ENCODE measurements at places on chromosomes 2 and 18. TPM values are rescaled to one million over a fixed set of nuclear protein-coding genes. Genes with fewer than 3 reads are reported as not detected.
A peak's percentile ranks its signal among the peaks of the same experiment; 100 is the strongest.

- H3K36me3 ChIP-seq, result no peaks in the 10 kb centered on the region
- no peaks in the 10 kb centered on the region for H3K27me3 ChIP-seq
- peak; percentile 65 for DNase-seq
- H3K27ac ChIP-seq, result no peak overlapping the region
- H3K4me1 ChIP-seq, result peaks cover 11% of the 10 kb centered on the region
These were observed 1296.0 kb upstream of the ZEB2 start for GRCh38 chr2:145815933-145816332.

- H3K36me3 ChIP-seq, result peaks cover 18% of the 10 kb centered on the region
- no peak overlapping the region for H3K4me3 ChIP-seq
- H3K27ac ChIP-seq, result peak overlapping the region; percentile 42
- DNase-seq, result no peak
- no peaks in the 10 kb centered on the region for H3K27me3 ChIP-seq
- H3K4me1 ChIP-seq, result peaks cover 8% of the 10 kb centered on the region
These were observed 242.2 kb downstream of the TGIF1 start for GRCh38 chr18:3692113-3692621.

DNA sequence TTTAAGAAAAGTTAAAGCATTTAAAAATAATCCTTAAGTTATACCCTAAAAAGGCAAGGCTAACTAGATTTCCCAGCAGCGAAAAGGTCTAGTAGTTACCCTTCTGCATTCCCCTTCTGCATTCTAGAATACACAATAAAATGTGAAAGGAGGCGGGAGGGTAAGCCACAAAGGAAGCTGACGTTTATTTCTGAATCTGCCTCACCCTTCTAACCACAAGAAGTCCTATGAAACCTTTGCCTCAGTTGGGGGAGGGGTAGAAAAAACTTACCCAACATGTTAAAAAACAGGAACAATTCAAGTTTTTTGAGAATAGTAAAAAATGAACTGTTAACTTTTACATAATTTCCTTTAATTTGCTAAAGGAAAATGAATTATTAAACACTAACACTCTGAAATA, 11.3 kb downstream of the STK17B start:
- H3K4me1 ChIP-seq, result peaks cover 12% of the 10 kb centered on the region
- no peak overlapping the region for H3K4me3 ChIP-seq
- no peak overlapping the region for H3K27ac ChIP-seq
- H3K27me3 ChIP-seq, result no peaks in the 10 kb centered on the region
- peak; percentile 75 for DNase-seq

- DNase-seq, result no peak
- H3K27ac ChIP-seq, result peak overlapping the region; percentile 46
- peaks cover 12% of the 10 kb centered on the region for H3K4me1 ChIP-seq
- no peaks in the 10 kb centered on the region for H3K36me3 ChIP-seq
- H3K27me3 ChIP-seq, result no peaks in the 10 kb centered on the region
These were observed 17.9 kb downstream of the DAW1 start for GRCh38 chr2:227889336-227889735.

DNA sequence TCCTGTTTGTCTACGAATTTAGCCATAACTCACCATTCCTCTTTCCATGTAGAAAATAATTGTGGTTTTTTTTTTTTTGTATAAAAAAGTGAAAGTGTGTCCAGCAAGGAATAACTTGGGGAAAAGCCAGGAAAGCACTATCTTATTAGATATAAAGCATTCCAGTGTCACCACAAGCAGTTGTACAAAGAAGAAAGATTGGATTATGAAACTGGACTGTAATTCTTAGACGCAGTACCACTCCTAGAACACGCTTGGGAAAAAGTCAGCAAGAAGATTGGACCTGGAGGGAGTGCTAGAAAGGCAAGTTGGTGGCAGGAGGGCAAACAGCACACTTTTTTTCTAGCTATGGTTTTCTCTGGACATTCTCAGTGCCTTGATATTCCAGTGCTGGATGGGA, 186.7 kb downstream of the PARD3B start:
- no peak overlapping the region for H3K27ac ChIP-seq
- H3K27me3 ChIP-seq, result no peaks in the 10 kb centered on the region
- no peak overlapping the region for H3K4me3 ChIP-seq

- H3K4me3 ChIP-seq, result no peak overlapping the region
- no peaks in the 10 kb centered on the region for H3K27me3 ChIP-seq
- no peak for DNase-seq
- H3K4me1 ChIP-seq, result peaks cover 18% of the 10 kb centered on the region
- no peak overlapping the region for H3K27ac ChIP-seq
These were observed 240.4 kb downstream of the PRKCE start for GRCh38 chr2:45891719-45892424.

GRCh38 chr2:104678181-104678580, 175.7 kb upstream of the POU3F3 start:
- no peak overlapping the region for H3K4me3 ChIP-seq
- H3K36me3 ChIP-seq, result no peaks in the 10 kb centered on the region
- DNase-seq, result no peak
- no peaks in the 10 kb centered on the region for H3K27me3 ChIP-seq
- H3K27ac ChIP-seq, result no peak overlapping the region

DNA sequence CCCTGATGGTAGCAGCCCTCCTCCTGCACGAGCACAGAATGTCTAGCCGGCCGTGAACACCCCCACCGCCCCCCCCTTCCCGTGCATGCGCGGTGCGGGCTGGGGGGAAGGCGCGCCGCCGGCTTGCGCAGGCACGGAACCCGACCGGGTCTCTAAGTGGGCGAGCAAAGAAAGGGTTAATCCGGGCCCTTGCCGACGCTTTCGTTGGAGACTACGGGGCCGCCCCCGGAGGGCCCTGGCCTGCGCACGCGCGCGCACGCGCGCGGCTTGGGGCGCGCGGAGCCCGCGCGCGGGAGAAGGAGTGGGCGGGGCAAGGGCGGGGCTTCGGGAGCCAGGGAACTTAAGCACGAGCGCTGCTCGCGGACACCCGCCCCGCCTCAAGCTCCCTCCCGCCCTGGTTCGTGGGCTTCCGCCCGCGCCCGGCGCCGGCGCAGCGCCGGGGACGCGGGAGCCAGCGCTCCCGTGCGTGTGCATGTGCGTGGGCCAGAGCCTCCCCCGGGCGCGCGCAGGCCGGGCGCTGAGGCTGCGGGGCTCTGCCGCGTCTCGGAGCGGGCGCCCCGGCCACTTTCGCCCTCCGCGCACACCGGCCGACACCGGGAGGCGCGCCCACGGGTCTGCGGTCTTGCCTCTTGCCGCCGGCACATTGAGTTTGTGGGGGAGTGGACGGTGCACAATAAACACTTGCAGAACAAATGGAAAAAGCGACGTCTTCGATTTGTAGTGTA, 617 bp upstream of the ZBTB14 start:
- peak; percentile 97 for DNase-seq
- H3K27ac ChIP-seq, result peak overlapping the region; percentile 90
- peaks cover 25% of the 10 kb centered on the region for H3K27me3 ChIP-seq
- H3K36me3 ChIP-seq, result peaks cover 9% of the 10 kb centered on the region
- peaks cover 4% of the 10 kb centered on the region for H3K4me1 ChIP-seq

DNA sequence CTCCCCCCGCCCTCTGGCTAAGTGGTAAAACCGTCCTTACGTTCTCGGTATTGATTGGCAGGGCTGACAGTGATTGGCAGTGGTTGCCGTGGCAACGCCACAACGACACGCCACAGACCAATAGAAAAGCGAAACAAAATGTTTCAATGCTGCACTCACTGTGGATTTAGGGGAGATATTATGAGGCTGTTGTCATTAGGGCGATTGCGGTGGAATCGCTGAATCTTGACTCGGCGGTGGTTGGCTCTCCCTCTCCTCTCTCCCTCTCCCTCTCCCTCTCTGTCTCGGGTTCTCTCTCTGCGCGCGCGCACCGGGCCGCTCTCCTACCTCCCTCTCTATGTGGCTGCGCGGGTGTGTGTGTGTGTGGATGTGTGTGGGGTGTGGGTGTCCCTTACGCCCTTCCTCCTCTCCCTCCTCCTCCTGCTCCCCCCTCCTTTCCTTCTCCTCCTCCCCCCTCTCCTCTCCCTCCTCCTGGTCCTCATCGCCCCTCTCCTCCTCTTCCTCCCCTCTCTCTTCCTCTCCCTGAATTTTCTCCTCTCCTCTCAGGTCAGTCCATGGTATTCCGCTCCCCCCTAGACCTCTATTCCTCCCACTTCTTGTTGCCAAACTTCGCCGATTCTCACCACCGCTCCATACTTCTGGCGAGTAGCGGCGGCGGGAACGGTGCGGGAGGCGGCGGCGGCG, at the start of gene SIX3:
Gene SIX3 (plus strand): TSS at position 152 of the 684 bp plus-strand sequence. CDS start 403 bp downstream, at position 555.
- H3K27me3 ChIP-seq, result peaks cover 45% of the 10 kb centered on the region
- H3K36me3 ChIP-seq, result no peaks in the 10 kb centered on the region
- no peak within 1 kb of the TSS for H3K27ac ChIP-seq
- peak within 1 kb of the TSS; percentile 51 for H3K4me3 ChIP-seq
- peak; percentile 72 for DNase-seq

DNA sequence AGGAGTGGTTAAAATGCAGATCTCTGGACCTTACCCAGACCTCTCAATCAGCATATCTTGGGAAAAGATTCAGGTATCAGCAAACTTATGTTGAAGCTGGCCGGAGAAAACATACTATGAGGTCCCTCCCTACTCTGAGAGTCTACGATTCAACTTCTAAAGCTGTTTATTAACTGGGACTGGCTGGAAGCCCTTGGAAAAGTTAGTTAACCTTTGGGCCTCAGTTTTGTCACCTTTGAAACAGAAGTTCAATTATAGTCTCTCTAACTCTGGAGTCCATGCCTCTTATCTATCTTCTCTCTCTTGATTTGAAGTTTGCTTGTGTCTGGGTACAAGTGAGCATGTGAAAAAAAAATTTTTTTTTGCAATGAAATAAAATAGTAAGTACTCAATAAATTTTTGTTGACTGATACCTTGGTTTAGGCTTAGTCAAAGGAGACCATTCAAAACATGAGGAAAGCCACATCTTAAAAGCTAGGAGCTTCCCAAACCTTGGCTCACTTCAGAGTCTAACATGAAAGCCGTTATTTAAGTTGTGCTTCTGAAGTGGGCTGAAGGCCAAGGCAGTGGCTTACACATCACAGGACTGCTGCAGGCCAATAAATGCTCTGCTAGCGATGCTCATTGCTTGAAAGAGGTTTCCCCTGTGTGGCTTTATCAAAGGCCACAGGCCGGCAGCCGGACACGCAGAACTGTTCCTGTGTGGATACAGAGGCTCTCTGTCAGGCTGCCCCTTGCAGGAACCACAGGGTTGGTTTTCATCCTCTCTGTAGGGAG, 110.6 kb upstream of the FAM136A start:
- H3K36me3 ChIP-seq, result no peaks in the 10 kb centered on the region
- DNase-seq, result no peak
- no peak overlapping the region for H3K4me3 ChIP-seq

DNA sequence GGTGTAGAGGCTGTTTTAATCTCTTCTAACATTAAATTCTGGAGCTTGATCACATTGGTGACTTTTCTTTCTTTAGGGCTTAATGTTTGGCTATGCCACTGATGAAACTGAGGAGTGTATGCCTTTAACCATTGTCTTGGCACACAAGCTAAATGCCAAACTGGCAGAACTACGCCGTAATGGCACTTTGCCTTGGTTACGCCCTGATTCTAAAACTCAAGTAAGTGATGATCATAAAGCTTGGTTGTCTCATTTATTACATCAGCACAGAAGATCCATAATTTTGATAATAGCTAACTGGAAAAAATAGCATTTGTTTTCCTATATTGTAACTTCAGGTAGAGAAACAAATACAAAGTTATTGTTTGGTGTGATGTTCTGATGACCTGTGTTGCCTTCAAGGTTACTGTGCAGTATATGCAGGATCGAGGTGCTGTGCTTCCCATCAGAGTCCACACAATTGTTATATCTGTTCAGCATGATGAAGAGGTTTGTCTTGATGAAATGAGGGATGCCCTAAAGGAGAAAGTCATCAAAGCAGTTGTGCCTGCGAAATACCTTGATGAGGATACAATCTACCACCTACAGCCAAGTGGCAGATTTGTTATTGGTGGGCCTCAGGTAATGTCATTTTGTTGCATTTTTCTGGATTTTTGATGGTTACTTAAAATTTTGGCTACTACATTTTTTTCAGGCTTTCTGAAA, 2.9 kb downstream of the MAT2A start:
- H3K4me1 ChIP-seq, result peaks cover 43% of the 10 kb centered on the region
- H3K36me3 ChIP-seq, result peaks cover 65% of the 10 kb centered on the region
- H3K4me3 ChIP-seq, result peak overlapping the region; percentile 93
- no peak overlapping the region for H3K27ac ChIP-seq

- H3K27ac ChIP-seq, result peak overlapping the region; percentile 40
- H3K4me1 ChIP-seq, result peaks cover 23% of the 10 kb centered on the region
- H3K4me3 ChIP-seq, result no peak overlapping the region
- H3K27me3 ChIP-seq, result no peaks in the 10 kb centered on the region
- peak; percentile 80 for DNase-seq
- no peaks in the 10 kb centered on the region for H3K36me3 ChIP-seq
These were observed 200.6 kb downstream of the PPP1R1C start for GRCh38 chr2:182186132-182186735.

GRCh38 chr18:8835521-8835953, 130.2 kb downstream of the MTCL1 start:
- no peaks in the 10 kb centered on the region for H3K4me1 ChIP-seq
- DNase-seq, result no peak
- H3K27ac ChIP-seq, result no peak overlapping the region
- H3K4me3 ChIP-seq, result no peak overlapping the region
- no peaks in the 10 kb centered on the region for H3K27me3 ChIP-seq
- no peaks in the 10 kb centered on the region for H3K36me3 ChIP-seq

DNA sequence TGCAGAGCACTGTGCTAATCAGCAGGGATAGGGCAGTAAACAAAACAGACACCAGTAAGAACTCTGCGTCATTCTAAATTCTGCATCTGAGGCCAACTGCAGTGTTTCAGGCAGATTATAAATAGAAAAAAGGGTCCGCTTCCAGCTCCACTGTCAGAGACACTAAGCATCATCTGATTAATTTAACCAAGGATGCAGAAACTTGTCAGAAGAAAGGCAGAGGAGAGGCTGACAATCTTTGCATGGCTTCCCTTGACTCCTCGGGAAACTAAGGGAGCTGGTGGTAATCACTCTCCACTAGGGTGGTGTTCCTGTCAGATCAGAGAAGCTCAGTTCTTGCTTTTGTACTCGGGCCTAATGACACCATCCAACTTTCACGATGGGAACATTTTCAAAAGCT, 123.5 kb downstream of the DNAH6 start:
- H3K4me1 ChIP-seq, result no peaks in the 10 kb centered on the region
- H3K36me3 ChIP-seq, result no peaks in the 10 kb centered on the region
- no peak overlapping the region for H3K27ac ChIP-seq
- H3K4me3 ChIP-seq, result no peak overlapping the region
- DNase-seq, result no peak

DNA sequence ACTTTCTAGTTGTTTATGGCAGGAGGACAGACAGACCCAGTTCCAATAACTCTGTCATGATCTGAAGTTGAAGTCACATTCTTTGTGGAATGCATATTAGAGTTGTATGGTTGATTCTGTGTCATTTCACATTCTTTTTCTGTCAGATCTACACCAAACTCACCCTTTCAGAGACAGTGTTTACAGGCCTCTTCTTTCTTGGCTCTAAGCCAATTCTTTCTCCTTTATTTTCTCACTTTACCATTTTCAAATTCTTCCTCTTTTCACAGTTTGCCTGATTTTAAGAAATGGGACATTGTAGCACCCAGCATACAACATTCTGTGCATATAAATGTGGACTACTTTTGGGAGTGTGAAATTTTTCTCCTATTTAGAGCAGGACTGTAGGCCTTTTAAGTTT, 103.7 kb downstream of the CCDC85A start:
- no peaks in the 10 kb centered on the region for H3K4me1 ChIP-seq
- no peak overlapping the region for H3K27ac ChIP-seq
- H3K4me3 ChIP-seq, result no peak overlapping the region
- no peak for DNase-seq

Gene MAB21L4
- not detected for total RNA-seq

Gene LBX2
- not detected for total RNA-seq

Gene NABP1
- total RNA-seq, result 38.4 TPM

Gene TACR1
- total RNA-seq, result not detected

Gene UGT1A4
- total RNA-seq, result 0.11 TPM

Gene CRYBA2
- 1.3 TPM for total RNA-seq

Gene CXCR4
- total RNA-seq, result 3.6 TPM

Gene CYP1B1
- 0.92 TPM for total RNA-seq

Gene SERPINB2
- 1.7 TPM for total RNA-seq

Gene DLX1
- total RNA-seq, result 28.9 TPM

Gene CNGA3
- not detected for total RNA-seq

Gene METTL21A
- 40.4 TPM for total RNA-seq

Gene ZNF385B
- total RNA-seq, result not detected

Gene TFCP2L1
- total RNA-seq, result not detected

Measured in A673 (cell line).